ENCODE measurements at places on chromosomes 5 and 9.

DNA sequence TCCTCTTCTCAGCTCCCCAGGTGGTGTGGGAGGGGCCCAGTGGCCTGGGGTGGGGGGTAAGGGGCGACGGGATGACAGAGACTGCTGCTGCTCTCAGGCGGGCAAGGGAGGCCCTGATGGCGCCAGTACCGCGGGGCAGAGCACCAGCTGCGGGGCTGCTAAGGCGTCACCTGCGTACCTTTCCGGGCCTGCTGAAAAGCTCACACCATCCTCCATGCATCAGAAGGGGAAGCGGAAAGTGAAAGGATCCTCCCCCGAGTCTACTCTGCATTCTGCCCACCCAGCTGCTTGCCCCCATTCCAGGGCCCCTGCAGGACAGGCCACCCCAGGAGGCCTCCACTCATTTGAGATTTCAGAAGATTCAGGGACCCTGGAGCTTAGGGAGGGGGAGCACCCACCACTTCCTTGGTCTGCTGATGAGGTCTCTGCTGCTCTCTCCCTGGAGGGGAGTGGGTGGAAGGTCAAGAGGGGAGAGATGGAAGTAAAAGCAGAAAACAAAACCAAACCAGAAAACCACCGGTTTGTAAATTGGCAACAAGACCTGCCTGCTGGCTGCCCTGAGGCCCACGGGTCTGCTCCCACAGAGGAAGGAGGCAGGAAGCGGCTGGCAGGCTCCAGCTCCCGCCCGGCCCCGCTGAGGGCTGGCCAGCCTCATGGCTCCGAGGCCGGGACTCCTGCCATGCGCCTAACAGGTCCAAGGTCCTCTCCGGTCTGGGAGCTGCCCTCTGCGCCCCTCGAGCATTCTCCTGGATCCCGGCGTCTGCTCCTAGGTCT lies 33.6 kb downstream of the PRRT1B start:
- DNase-seq, result peak; percentile 12

DNA sequence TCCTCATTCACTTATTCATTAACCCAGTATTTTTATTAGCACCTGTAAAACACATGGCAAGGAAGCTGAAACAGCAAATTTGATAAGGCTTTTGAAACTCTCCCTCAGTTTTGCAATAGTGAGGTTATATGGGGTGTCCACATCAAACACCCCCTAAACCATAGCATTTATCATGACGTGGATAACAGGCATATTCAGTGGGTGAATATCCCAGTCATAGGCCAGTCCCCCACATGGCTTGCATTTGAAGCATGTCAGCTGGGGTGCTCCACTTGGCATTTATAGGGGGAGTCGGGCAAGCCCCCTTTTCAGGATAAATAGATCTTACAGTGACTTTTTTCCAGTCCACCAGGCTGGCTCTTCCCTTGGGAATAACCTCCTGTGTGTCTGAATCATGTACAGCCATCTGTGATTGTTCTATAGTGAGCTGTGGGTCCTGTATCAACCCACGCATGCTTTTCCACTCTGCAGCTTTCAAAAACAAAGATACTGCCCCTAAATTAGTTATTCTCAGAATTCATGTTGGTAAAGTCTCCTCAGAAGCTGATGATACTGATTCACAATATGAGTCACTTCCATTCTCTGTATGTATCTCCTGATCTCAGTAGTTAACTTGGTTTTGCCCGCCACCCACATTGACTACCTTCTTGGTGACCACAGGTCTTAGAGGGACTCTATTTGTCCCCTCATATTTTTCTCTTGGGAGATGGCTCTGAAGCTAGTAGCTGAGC lies 84.4 kb upstream of the SPIN1 start:
- DNase-seq, result no peak

GRCh38 chr5:90305041-90305720 lies 104.4 kb downstream of the CETN3 start:
- no peak for DNase-seq

DNA sequence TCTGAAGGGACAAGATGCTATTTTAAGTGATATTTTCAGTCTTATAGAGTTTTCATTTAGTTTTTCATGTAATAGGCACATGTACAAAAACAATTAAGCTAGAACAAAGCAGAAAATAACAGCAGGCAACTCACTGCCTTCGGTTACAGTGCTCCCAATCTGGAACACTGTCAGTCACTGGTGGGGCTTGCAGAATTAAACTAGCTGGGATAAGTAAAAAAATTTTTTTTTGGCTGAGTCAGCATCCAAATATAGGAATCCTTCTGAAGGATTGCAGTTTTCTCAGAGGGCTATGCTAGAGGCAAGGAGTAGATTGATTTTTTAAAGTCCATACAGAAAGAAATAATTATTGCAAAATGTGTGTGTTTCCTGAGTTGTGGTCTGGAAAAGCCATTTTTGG lies 250.2 kb upstream of the RFX3 start:
- no peak for DNase-seq

- no peak for DNase-seq
Observed at GRCh38 chr5:111075520-111075919, 4.0 kb downstream of the TSLP start.

Measured in stimulated activated CD4-positive, alpha-beta T cell treated with anti-CD3 and anti-CD28 coated beads, Interleukin-1b, Interleukin-23, amount 100 ng/mL, for 1 hour (primary cell).